IPS-NIHi11 (cell line): ENCODE measurements at places on chromosomes 1 and 21.
A peak's percentile ranks its signal among the peaks of the same experiment; 100 is the strongest.

DNA sequence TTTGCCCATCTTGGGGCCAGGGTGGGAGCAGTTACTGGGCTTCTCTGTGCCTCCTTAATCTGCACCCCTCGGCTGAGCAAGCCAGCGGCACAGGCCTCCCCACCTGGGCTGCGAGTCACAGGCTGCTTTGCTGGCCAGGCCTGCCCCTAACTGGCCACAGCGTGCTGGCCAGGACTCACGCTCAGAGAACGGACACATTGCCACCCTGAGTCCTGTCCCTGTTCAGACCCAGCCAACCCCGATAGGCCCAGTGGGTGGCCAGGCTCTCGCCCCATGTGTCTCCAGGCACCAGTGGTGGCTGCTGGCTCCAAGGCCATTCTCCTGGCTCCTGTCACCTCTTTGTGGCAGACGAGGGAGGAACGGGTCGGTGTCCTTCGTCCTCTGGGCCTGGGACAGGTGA, 61.3 kb downstream of the MORN1 start:
- no peak for DNase-seq

- DNase-seq: no peak
Observed at GRCh38 chr1:36349241-36349671, 25.8 kb upstream of the EVA1B start.

DNA sequence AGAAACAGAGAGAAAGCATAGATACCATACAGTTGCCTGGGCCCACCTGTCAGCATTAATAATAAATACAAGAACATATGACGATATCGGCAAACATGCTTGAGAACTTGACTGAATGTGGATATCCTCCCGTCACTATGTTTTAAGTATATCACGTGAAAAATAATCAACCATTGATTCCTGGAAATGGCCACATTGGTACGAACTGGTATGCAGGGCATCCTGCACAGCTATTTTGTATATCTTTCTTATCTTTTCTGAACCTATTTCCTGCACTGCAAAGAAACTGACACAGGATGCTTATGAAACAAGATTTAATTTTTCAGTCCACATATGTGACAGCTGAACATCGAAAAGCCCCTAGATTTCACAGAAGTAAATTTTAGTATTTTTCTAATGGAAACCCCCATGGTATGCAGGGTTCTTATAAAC, 22.8 kb upstream of the RGS1 start:
- DNase-seq: no peak

DNA sequence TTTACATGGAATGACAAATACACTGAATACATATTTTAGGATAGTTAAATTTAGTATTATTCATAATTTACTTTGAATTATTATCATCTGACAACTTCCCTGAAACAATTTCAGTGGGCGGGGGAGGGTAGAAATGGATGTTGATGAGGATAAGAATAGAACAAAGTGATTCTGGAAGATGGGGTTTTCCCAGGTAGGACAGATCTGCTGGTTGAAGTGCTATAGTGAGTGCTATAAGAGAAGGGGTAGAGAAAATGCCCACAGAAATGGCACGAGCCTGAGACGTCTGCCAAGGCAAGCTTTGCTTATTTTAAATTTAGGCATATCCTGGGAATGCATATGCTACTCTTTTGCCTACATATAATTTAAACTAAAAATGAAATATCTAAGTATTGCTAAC, 3.2 kb downstream of the CFH start:
- no peak for DNase-seq

- DNase-seq: no peak
Observed at GRCh38 chr1:211349741-211350140, 23.1 kb downstream of the TRAF5 start.

DNA sequence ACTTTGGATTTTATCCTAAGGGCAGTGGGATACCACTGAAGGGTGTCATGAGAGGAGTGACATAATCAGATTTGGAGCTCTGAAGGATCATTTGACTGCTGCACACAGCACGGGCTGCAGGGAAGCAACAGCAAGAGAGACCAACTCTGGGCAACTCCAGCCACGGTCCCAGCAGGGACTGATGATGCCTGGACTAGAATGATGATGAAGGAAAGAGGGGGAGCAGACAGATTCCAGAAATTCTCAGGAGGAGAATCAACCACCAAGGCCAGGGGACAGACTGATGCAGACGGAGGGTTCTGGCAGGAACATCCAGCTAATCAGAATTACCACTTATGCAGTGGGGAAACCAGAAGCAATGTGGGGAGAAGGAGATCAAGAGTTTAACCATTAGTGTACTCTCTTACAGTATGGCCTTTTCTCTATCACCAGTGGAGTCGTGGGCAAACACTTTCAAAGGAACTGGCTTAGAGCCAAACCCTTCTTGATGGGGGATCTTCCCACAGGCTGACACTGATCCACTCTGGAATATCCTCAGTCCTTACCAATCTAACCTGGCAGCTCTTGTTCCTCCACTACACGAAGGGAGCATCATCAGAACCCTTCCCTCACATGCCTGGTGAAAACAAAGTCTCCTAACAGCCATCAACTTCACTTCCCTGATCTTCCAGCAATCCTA, 3.3 kb downstream of the URB1 start:
- DNase-seq: no peak

- DNase-seq: no peak
Observed at GRCh38 chr1:90201467-90202358, 206.8 kb downstream of the ZNF326 start.

- DNase-seq: no peak
Observed at GRCh38 chr1:227731696-227732585, 3.2 kb downstream of the JMJD4 start.

- no peak for DNase-seq
Observed at GRCh38 chr21:15522148-15522547, 207.6 kb upstream of the USP25 start.

- peak; percentile 39 for DNase-seq
Observed at GRCh38 chr1:67749844-67750690, 65.1 kb downstream of the GADD45A start.

- no peak for DNase-seq
Observed at GRCh38 chr1:160575112-160575664, 4.1 kb downstream of the CD84 start.

GRCh38 chr1:70517444-70517843, 106.4 kb downstream of the CTH start:
- DNase-seq: no peak

GRCh38 chr1:14511166-14511680, 87.3 kb upstream of the KAZN start:
- no peak for DNase-seq

DNA sequence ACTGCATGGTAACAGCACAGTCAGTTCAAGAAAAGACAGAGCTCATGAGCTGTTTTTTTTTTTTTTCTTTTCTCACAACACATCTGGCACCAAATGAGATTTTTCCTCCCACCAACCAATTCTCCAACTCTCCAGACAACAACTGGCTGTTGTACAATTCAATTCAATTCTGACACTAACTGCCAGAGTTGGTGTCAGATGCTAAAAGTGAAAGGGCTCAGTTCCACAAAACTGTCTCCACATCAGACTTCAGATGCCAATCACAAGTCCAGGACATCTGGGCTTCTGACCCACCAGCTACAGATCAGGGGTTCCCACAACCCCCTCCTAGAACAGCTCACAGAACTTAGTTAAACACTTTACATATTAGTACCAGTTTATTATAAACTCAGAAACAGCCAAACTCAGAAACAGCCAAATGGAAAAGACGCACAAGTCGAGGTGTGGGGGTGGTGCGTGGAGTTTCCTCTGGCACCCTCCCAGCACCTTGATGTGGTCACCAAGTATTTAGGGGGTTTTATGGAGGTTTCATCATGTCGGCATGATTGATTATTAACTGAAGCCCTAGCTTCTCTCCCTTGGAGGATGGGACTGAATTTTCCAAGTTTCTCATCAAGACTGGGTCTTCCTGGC, 39.2 kb upstream of the LRRC8D start:
- no peak for DNase-seq

DNA sequence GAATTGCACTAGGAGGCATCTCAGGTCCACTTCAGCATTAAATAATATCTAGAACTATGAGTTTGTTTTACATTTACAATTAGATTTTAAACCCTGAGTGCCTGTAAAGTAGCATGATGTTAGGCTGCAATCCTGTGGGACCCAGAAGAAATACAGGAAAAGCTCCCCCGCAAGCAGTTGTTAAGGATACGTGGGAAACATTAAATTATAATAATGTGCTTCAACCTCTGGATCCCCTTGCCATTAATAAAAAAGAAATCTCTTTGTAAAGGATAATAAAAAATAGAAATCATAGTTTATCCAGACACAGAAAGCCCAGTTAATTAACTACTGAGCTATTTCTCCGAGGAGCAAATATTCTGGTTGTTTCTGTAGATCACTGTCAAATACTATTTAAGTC, 106.0 kb downstream of the PCNX2 start:
- DNase-seq: no peak

DNA sequence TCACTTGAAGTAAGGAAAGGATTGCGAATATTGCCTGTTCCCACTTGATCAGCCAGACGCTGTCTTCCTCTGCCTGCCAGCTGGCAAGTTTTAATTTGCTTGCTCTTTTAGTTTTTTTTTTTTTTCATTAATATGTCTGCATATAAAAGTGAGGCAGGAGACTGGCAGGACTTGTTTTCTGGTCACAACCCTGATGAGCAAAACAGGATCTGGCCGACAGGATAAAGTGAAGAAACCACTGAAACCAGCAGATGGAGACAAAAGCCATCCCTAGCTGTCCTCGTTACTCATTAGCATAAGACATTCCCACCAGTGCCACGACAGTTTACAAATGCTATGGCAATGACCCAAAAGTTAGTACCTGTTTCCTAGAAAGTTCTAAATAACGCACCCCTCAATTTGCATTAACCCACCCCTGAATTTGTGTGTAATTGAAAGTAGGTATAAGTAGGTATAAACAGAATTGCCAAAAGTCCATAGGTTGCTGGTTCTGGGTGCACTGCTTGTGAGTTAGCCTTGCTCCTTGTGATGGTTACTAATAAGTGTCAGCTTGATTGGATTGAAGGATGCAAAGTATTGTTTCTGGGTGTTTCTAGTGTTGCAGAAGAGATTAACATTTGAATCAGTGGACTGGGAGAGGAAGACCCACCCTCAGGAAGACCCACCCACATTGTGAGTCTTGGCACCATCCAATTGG, 60.8 kb downstream of the ZNF684 start:
- no peak for DNase-seq

DNA sequence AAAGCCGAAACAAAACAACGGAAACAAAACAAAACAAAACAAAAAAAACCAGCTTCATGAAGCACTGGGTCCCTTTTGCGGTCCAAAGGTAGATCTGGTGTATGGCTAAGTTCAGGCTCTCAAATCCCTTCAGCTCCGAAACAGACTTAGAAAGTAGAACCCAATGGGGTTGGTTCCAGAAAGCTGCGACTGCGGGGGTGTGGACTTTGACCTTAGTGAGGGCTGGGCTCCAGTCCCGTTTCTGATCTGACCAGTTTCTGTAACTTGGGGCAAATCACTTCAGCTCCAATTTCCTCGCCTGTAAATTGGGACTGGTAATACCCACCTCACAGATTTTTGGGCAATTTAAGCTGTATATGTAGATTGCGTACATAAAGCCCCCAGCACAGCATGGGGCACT, 105.2 kb downstream of the ZSCAN20 start:
- DNase-seq: peak; percentile 19

GRCh38 chr1:163013826-163014600, 55.1 kb upstream of the RGS4 start:
- no peak for DNase-seq

DNA sequence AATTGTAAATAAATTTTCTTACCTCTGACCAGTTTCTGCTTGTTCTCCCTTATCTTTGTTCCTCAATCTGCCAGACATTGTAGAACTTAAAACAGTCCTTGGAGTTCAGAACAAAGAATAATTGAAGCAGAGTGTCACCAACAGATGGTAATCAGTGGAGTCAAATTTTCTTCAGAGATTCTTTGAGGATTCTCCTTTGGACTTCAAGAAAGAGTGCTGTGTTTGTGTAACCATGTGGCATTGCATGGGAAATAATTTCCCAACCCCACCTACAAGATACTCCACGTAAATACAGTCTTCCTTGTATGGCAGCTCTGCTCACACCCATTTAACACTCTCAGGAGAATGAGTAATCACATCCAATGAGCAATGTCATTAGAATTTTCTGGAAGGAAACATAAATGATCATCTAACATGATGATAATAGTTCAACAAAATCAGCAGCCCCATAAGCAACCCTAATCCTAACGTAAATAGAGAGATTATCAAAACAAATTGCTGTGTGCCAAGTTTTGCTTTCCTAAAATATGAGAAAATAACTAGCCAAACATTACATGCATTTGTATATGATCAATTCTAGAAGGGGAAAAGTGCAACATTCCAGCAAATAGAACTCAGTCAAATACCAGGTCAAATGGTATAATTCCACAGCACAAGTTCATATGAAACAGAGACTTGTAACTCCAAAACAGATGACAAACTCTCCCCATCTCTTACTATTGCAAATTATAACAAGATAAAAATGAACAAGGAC, 6.9 kb upstream of the DENND1B start:
- no peak for DNase-seq

GRCh38 chr21:16258844-16259611, 529.2 kb downstream of the USP25 start:
- DNase-seq: no peak

- peak; percentile 33 for DNase-seq
Observed at GRCh38 chr1:81254560-81254959, 546.2 kb upstream of the ADGRL2 start.

GRCh38 chr1:196902344-196902743, 14.5 kb downstream of the CFHR4 start:
- no peak for DNase-seq

GRCh38 chr1:151612501-151613281, 841 bp downstream of the SNX27 start:
- DNase-seq: peak; percentile 60

GRCh38 chr1:176989023-176989422, 175.5 kb downstream of the ASTN1 start:
- DNase-seq: no peak

GRCh38 chr1:247172996-247173395, 1.2 kb upstream of the ZNF124 start:
- DNase-seq: no peak

DNA sequence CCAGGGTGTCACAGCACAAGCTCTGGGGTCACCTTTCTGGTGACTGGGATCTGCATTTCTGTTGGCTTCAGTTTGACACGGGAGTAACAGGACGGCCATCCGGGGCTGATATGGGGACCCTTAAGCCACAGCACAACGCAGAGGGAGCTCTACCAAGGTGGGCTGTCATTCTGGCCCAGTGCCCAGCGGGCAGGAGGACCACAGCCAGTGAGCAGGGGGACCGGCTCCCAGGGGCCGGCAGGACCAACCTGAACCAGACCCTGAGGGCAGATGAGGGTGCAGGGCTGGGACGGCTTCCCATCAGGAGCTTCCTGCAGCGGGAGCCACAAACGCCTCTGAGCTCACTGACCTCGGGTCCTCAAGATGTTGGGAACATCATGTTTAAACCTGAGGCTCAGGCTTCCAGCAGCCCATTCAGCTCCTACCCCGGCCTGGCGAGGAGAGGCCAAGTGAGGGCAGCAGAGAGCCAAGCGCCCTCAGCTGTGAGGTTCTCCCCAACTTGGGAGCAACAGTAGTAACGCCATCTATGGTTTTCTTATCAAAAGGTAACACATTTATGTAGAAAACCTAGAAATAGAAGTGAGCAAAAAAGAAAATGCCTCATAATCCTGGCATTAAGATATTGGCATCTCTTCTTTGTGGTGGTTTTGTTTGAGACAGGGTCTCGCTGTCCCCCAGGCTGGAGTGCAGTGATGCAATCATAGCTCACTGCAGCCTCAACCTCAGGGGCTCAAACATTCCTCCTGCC, 26.8 kb downstream of the TMEM201 start:
- peak; percentile 87 for DNase-seq
